ENCODE measurements at places on chromosomes 3 and 15.

DNA sequence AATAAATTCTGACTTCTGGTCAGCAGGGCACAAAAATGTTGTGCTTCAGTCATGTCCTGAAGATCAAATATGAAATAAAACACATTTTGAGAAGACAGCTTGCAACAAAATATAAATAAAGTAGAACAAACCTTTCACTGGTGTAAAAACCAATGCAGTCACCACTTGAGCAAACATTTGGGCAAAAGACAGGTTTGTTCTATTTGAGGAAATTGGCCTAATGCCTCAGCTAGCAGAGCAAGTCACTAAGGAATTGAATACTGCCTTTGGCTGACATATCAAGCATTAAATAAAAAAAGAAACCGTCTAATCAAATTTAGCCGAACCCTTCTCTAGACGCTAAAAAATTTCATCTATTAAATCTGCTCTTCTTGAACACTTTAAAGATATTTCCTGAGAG is 475.4 kb upstream of the CNTN3 start:
- no peak for DNase-seq

GRCh38 chr3:35042210-35042991 is 596.9 kb upstream of the ARPP21 start:
- DNase-seq: no peak

- DNase-seq: no peak
Observed at GRCh38 chr15:82979726-82980125, 6.3 kb upstream of the RAMAC start.

GRCh38 chr3:134473868-134474546 is 11.8 kb downstream of the ANAPC13 start:
- peak; percentile 69 for DNase-seq

GRCh38 chr15:38687775-38688495 is 123.3 kb upstream of the RASGRP1 start:
- no peak for DNase-seq

DNA sequence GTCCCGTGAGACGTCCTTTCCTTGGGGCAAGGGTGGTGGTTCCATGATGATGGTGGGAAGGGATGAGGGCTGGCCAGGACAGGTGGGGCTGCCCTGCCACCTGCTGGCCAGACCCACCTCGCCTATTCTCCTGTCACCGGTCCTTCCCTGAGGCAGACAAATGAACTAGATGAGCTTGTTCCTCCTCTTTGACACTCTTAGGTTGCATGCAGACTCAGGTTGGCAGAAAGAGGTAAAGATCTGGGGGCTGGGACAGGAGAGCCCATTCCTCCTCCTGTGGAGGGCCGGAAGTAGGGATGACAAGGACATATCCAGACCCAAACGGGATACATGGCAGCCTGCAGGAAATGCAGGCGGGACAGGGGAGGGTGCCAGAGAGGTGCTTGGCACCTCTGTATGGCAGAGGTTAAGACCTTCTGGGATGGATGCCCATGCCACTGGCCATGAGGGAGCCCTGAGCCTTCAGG is 38.6 kb downstream of the ACSBG1 start:
- DNase-seq: peak; percentile 48

All from glutamatergic neuron (in vitro differentiated cells).